Activated CD4-positive, alpha-beta T cell treated with anti-CD3 and anti-CD28 coated beads, Interleukin-10, Interleukin-2, amounts not matched to agents 100 ng/mL and 50 ng/mL, durations not matched to agents 16 hours and 8 hours (primary cell): ENCODE measurements at places on chromosomes 1 and 21.

GRCh38 chr1:229945795-229946194 is 121.2 kb upstream of the GALNT2 start:
- DNase-seq, result no peak

DNA sequence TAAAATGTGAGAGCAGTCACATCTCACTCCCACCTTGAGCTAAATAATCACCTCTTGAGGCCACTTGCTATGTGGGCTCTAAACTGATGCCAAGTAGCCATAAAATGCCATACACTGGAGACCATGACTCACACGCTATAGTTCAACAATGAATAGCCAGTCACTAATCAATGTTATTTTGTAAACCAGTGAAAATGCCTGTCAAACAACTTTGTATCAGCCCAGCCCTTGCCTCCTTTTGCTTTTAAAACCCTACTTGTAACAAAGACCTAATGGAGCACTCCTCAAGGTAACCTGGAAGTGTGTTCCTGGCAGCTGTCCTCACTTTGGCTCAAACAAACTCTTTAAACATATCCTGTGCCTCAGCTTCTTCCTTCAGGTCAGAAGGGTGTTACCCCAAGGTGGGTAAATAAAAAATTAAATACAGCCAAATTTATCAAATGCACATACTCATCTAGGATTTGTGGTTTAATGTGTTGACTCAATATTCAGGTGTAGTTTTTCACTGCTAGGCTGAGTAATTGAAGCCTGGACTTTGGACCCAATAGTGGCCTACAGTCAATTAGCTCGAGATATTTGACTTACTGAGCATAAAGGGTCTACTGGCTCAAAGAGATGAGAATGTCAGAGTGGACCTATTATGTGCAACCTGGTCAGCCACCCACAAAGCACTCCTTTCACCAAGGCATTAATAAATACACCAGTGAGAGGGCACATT is 154.3 kb downstream of the COQ8A start:
- no peak for DNase-seq

- DNase-seq, result no peak
Measured at GRCh38 chr1:152448095-152448494, 34.0 kb upstream of the CRNN start.

DNA sequence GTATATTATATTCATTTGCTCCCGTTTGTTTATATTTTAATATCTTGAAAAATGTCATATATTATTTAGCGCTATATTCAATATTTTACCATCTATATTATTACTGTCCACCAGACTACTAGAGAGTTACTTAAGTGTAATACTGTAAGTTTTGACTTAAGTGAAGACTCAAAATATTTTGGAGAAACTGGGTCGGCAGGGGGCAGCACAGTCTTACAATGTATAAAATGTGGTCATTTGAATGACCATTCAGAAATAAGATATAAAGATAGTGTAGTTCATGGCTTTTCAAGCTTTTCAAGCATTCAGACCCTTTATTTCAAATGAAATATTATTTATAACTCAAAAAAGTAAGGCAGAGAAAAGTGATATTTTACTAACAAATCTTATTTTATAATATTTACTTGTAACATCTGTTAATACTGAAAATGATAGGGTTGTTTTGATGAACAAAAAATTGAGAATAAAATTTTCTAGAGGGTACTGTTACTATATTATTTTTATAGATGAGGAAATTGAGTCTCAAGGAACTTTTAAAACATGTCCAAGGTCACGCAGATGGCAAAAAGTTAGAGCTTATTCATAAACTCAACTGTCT is 89.0 kb upstream of the SERTAD4 start:
- peak; percentile 52 for DNase-seq
